CD4-positive, alpha-beta T cell treated with Interleukin-17A for 1 hour (primary cell): ENCODE measurements at places on chromosomes 1 and 21.

DNA sequence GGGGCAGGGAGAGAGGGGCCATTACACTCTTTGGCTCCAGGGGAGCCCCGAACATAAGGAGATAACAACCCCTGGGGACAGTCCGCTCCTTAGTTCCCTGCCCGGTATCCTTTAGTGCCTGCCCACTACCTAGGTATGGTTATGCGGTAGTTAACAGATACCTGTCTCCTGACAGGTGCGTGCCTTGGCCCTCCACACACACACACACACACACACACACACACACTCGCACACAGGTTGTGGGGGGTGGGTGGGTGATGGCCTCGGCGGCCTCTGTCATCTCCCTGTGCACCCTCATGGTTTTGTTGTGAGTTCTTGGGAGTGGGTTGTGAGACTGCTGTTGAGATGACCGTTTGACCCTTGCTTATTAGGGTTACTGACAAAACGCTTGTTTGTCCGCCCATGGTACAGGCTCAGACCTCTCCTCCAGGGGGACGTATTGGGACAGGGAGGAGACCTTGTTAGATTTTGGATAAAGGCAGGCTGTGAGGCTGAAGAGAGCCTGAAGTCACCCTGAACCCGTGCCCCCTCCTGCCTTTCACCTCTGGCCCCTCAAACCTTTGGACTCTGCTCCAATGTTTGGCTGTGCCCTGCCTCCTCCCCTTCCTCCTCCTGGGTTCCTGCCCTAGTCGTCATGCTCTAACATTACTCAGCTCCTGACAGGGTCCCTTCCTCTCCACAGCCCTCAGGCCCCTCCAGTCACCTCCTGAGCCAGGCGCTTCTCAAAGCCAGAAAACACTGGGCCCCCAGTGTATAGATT is 979 bp downstream of the RASSF5 start:
- DNase-seq: no peak

DNA sequence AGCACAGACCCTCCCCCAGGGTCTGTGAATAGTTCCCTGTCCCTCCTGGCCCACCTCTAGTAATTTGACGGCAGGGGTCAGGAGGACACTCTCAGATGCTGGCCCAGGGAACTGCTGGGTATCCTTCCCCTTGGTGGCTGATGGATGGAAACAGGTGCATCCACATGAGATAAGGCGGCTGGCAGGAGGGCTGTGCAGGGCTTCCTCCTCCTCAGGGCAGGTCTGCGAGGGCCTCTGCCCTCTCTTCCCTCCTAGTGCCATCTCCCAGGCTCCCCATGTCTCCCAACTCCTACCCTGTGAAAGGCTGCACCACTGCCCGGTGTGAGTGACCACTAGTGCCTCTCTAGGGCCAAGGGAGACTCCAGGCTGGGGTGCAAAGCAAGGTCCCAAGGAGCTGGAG is 123.9 kb downstream of the GLIS1 start:
- DNase-seq: no peak

DNA sequence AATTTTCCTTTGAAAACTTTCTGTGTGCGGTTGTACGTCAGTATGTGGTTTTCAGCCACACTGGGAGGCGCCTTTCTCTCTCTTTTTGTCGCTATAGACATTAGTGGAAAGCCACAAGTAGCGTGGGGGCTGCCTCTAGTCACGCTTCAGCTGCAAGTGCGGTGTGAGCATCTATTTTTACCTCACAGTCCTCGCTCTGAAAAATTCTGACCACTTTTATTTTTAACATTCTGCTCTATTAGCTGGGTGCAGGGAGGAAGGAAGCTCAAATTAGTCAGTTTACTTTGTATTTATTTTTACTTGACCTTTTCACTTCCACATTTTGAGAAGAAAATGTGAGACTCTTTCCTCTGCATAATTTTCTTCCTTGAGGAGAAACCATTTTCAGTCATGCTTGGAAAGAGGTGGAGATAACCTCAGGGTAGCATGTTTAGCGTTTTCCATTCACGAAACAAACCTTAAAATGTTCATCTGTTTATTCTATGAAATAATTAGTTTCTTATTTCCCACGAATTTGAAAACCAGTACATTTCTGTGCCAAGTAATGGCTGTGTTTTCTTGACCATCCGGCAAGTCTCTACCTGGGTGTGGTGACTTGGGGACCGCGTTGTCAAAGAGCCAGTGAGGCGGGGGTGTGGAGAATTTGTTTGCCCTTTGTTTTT is 35.6 kb downstream of the ADARB1 start:
- DNase-seq: peak; percentile 43

GRCh38 chr1:60415696-60416095 is 342.1 kb upstream of the C1orf87 start:
- DNase-seq: no peak

- DNase-seq: peak; percentile 14
These were observed 758 bp downstream of the RAD54L start for GRCh38 chr1:46248122-46248920.

GRCh38 chr1:89608319-89608983 is 24.5 kb upstream of the LRRC8C start:
- peak; percentile 88 for DNase-seq

GRCh38 chr1:236836157-236836556 is 41.1 kb downstream of the MTR start:
- DNase-seq: no peak

- DNase-seq: no peak
These were observed 44.9 kb downstream of the ZNHIT6 start for GRCh38 chr1:85663382-85663781.

DNA sequence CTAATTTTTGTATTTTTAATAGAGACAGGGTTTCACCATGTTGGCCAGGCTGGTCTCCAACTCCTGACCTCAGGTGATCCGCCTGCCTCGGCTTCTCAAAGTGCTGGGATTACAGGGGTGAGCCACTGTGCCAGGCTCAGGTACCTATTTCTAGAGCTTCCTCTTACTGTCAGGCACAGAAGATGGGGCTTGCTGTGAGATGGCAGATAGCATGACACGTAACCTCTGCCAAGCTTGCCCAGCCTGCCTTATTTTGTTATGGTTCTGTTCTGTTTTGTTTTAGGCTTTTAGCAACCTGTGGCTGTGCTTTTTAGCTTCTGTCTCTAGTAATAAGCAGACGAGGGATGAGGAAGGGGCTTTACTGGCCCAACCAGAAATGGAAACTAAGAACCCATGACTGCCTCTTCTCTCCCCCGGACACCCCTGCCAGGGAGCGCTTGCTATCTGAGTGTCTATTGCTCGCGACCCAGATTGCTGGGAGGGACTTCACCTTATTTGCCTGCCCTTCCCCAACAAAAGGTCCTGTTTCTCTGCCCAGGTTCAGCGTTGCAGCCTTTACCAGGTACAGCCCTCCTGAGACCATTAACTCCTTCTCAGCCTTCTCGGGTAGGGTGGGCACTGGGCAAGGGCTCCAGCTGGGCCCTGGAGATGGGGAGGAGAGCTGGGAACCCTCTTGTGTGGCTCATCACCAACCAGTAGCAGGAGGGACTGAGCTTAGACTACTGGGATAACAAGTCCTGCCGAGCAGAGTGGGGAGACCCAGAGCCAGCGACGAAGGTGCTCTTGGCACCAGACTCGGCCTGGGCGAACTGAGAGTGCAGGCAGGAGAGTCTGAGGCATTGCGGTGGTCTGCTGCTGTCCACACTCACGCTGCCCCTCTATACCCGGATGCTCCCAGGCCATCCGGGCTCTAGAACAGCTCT is 13.5 kb upstream of the LGR6 start:
- no peak for DNase-seq

- DNase-seq: no peak
These were observed 199.3 kb downstream of the CAMTA1 start for GRCh38 chr1:6984536-6984935.

- no peak for DNase-seq
These were observed 143.5 kb downstream of the SYT14 start for GRCh38 chr1:210081494-210081893.

- DNase-seq: no peak
These were observed 3.0 kb upstream of the IPP start for GRCh38 chr1:45753248-45754037.

GRCh38 chr1:150836129-150836773 is 28.2 kb upstream of the CTSK start:
- no peak for DNase-seq

DNA sequence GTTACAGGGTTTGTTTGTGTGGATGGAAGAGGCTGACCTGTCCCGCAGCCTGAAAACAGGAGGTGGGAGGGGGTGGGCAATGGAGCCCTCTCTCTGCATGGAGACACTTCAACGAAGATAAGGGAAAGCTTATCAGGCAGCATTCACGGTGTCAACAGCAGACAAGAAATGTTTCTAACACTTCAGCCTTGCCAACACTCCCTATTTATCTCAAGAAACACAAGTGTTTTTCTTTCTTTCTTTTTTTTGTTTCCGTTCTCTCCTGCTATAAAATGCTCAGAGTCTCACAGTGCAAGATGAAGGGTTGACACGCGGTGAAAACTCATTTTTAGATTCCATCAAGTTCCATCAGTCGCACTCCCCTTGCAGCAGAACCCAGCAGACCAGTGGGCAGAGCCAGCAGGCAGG is 594.4 kb downstream of the MATN1 start:
- no peak for DNase-seq

DNA sequence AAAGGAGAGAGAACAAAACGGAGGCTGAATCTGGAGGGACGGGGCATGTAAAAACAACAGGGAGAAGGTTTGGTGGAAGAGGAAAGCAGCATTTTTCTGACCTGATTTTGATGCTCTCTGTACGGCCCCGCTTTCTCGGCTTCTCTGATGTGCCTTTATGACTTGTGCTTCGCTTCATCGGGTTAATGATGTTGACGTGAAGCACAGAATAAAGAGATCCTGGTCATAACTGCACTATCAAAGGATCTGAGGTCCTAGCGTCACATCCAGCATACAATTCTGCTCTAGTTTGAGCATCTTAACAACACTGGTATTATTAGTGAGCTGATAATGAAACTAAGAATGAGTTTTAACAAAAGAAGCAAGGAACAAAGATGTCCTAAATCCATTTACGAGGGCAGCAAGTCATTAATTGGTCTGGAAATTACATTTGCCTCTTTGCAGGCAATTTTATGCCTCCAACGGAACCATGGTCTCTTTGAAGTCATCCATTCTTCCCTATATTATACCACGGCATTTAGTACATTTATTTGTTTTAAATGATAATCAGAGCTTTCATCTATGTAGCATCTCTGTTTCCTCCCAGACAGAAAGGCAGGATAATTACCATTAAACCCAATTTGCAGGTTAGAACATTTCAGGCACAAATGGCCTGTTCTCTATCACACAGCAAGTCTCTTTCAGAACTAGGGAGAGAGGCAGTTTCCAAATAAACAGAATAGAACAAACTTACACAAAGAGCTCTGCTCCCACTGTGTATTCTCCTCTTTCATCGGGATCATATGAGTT is 45.3 kb upstream of the B3GALNT2 start:
- no peak for DNase-seq

GRCh38 chr1:88180449-88181108 is 503.5 kb upstream of the PKN2 start:
- peak; percentile 52 for DNase-seq

GRCh38 chr1:118900643-118901440 is 87.3 kb downstream of the TBX15 start:
- DNase-seq: no peak

GRCh38 chr1:236051242-236051791 is 13.6 kb downstream of the NID1 start:
- no peak for DNase-seq

- DNase-seq: no peak
These were observed 31.8 kb downstream of the UBE2U start for GRCh38 chr1:64235181-64235580.

GRCh38 chr1:67734323-67734690 is 49.3 kb downstream of the GADD45A start:
- no peak for DNase-seq

DNA sequence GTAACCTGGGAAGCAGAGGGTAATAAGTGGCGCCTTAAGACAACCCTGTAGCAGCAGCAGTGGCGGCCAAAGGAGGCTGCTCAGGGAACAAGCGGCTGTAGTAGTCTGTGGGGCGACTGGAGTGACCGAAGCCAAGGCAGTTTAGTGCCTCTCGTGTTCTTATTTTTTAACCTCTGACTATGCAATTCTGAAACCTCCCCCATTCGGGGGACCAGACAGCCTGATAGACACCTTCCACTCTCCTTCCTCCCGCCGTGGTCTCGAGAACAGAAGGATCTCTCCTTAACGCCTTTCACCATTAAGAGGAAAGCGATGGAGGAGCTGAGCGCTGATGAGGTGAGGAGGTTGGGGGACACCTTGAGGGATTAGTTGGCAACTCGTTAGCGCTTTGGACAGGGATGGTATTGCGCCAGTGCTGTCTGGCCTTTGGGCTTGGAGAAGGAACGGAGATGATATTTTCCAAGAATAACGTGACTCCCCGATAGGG is 644 bp downstream of the UBE4B start:
- DNase-seq: no peak

- no peak for DNase-seq
These were observed 363.0 kb upstream of the DUSP10 start for GRCh38 chr1:222104694-222105392.

- DNase-seq: peak; percentile 66
These were observed at the start of gene ZNF496 for GRCh38 chr1:247331525-247332214. ZNF496 (minus strand) TSS chr1:247331867; CDS start chr1:247329578, 2,289 bp downstream.

DNA sequence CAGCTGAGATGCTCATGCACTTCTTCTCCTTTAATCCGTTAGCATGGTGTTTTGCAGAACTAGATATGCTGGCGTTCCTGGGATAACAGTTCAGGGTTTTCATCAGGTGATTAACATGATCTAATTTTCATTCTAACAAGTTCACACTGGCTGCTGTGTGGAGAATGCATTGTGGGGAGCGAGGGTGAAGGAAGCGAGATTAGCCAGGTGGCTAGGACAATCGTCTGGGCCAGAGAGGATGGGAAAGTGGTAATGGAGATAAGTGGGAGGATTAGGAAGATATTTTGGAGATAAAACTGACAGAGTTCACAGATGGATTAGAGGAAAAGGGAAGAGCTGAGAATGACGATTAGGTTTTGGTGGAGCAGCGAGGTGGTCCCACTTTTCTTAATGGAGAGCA is 138.1 kb upstream of the MAGI3 start:
- DNase-seq: no peak

- DNase-seq: no peak
These were observed 159.5 kb downstream of the LTN1 start for GRCh38 chr21:28833182-28833581.

- no peak for DNase-seq
These were observed 6.4 kb downstream of the C1orf116 start for GRCh38 chr1:207026104-207026534.

- no peak for DNase-seq
These were observed 44.9 kb downstream of the CAPN9 start for GRCh38 chr1:230791986-230792564.

- no peak for DNase-seq
These were observed 50.3 kb downstream of the NFASC start for GRCh38 chr1:204920967-204921366.

GRCh38 chr1:117364240-117364639 is 3.0 kb upstream of the MAN1A2 start:
- peak; percentile 29 for DNase-seq

DNA sequence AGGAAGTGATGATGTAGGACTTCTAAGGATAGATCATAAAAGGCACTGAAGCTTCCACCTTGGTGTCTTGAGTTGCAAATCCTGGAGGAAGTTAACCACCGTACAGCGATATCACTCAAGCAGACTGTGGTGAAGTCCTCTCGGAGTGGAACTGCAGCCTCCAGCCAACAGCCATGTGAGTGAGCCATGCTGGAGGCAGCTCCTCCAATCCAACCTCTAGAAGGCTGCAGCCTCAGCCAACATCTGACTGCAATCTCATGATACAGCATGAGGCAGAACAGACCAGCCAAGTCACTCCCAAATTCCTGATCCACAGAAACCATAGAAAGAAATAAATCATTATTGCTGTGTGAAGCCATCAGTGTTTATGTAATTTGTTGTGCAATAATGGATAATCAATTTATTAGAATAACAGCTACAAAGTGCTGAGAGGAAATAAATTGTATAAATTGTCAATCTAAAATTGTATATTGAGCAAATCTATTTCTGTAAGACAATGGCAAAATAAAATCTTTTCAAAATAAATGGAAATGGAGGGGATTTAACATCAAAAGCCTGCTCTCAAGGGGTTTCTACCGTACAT is 65.0 kb downstream of the PRSS38 start:
- no peak for DNase-seq
